H9 (cell line): ENCODE measurements at places on chromosomes 13 and 19.

- no peaks in the 10 kb centered on the region for H3K27me3 ChIP-seq
- no peaks in the 10 kb centered on the region for H3K4me1 ChIP-seq
- H3K36me3 ChIP-seq: peaks cover 21% of the 10 kb centered on the region; the same call in 1 of the 2 replicates
- H3K4me3 ChIP-seq: no peak overlapping the region
These were observed 69.4 kb upstream of the KLF12 start for GRCh38 chr13:74203576-74203975.

DNA sequence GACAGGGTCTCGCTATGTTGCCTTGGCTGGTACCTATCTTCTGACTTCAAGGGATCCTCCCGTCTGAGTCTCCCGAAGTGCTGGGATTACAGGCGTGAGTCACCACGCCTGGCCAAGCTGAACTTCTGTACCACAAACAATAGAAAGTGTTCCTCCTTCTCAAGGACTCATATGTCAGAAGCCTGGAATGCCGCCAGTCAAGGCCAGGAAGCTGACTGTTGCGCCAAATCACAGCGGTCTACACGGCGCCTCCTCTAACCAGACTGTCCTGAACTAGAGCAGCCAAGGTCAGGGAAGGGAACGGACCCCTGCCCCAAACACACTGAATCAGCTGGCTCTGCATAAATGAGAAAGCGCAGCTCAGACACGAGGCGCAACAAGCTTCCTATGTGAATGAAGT lies 14.6 kb downstream of the RAB20 start:
- no peak for DNase-seq
- H3K27ac ChIP-seq: no peak overlapping the region
- H3K4me1 ChIP-seq: no peaks in the 10 kb centered on the region
- H3K27me3 ChIP-seq: no peaks in the 10 kb centered on the region
- H3K36me3 ChIP-seq: peaks cover 31% of the 10 kb centered on the region

- no peaks in the 10 kb centered on the region for H3K4me1 ChIP-seq
- H3K4me3 ChIP-seq: no peak overlapping the region
- peak; percentile 30 for DNase-seq
- H3K36me3 ChIP-seq: peaks cover 56% of the 10 kb centered on the region
- H3K27ac ChIP-seq: no peak overlapping the region
- H3K27me3 ChIP-seq: no peaks in the 10 kb centered on the region
These were observed 126.6 kb upstream of the MCF2L start for GRCh38 chr13:112842343-112842856.

DNA sequence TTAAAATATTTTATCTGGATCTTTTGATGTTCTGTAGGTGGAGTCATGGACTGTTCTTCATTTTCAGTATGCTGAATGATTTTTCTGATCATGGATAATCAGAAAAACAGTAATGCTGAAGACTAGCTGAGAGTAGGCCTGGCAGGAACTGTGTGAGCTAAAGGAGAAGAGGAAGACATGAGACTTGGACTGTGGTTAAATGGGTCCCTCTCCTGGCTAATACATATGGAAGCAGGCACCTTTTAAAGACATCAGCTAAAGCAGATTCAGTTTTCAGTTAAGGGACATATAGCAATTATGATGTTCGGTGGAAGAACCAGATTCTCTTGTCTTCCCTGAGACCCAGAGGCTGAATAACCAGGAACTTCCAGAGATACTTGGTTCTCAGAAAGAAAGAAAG lies 169.4 kb downstream of the OLFM4 start:
- H3K27me3 ChIP-seq: no peaks in the 10 kb centered on the region; the same call in 1 of the 2 replicates
- no peak for DNase-seq
- no peak overlapping the region for H3K27ac ChIP-seq
- no peaks in the 10 kb centered on the region; the same call in 2 of the 3 replicates for H3K36me3 ChIP-seq
- no peaks in the 10 kb centered on the region for H3K4me1 ChIP-seq

GRCh38 chr13:113980489-113981064 lies 6.7 kb upstream of the C13orf46 start:
- H3K4me1 ChIP-seq: no peaks in the 10 kb centered on the region
- no peak overlapping the region for H3K4me3 ChIP-seq
- no peak for DNase-seq
- H3K36me3 ChIP-seq: peaks cover 12% of the 10 kb centered on the region
- no peak overlapping the region for H3K27ac ChIP-seq

DNA sequence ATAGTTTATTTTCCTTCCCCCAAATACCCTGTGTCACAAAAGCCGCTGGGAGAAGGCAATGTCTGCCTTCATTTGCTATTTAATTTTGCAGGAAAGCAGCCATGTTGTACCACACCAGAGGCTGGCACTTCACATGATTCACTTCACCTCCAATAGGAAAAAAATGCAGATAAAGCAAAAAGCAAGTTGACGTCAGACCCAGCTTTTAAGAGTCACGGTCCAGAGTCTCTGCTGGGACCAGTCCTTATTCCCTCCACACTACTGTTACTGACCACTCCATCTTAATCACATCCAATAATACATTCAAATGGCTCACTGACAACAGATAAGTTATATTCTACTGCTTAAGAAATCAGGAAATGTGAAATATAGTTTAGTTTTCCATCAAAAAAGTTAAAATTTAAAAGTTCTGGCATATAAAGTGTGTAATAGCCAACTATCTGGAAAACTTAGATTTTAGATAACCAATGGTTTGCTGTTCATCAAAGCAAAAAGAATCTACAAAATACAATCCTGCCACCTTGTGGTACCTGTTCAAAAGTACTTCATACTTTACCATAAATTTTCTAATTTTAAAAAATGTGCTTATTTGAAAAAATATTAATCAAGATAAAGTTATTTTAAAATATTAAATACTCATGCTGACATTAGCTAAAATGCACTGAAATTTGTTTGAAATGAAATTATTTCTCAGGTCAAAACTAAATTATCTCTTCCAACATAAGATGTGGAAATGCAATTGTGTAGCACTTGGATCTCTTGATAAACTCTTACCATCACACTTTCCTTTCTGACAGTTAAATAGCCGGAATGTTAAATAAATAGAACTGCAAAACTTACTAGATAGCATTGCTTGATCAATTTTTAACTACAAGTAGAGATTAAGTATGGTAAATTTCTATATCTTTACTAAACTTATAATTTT lies 97.3 kb downstream of the SERP2 start:
- H3K36me3 ChIP-seq: peaks cover 5% of the 10 kb centered on the region; the same call in 2 of the 3 replicates
- DNase-seq: no peak
- no peak overlapping the region for H3K4me3 ChIP-seq
- H3K27me3 ChIP-seq: no peaks in the 10 kb centered on the region

GRCh38 chr13:112603641-112604225 lies 15.8 kb upstream of the TUBGCP3 start:
- no peaks in the 10 kb centered on the region for H3K27me3 ChIP-seq
- no peaks in the 10 kb centered on the region for H3K4me1 ChIP-seq
- no peak overlapping the region for H3K4me3 ChIP-seq
- no peak for DNase-seq

GRCh38 chr13:43572656-43573360 lies 214.0 kb downstream of the ENOX1 start:
- no peak for DNase-seq
- no peaks in the 10 kb centered on the region for H3K27me3 ChIP-seq
- peaks cover 9% of the 10 kb centered on the region; the same call in 1 of the 2 replicates for H3K4me1 ChIP-seq
- H3K4me3 ChIP-seq: no peak overlapping the region
- no peak overlapping the region for H3K27ac ChIP-seq

DNA sequence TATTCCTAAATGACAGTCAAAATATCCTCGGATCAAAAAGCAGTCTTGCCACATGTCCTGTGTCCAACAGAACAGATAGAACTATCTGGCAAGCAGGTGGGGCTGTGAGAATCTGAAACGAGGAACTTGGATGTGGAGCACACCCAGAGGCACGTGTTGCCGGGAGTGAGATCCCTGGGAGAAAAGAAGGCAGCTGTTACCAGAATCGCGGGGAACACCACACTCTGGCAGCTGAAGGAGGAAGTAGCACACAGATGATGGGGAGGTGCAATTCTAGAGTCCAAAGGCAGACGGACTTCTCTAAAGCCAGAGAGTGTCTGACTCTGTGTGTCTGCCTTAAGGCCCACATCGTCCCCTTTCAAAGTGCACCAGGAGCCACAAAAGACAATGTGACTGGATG lies 22.3 kb downstream of the SLC7A1 start:
- peaks cover 18% of the 10 kb centered on the region for H3K36me3 ChIP-seq
- no peak for DNase-seq
- no peak overlapping the region for H3K4me3 ChIP-seq
- peaks cover 6% of the 10 kb centered on the region for H3K4me1 ChIP-seq
- no peaks in the 10 kb centered on the region for H3K27me3 ChIP-seq

DNA sequence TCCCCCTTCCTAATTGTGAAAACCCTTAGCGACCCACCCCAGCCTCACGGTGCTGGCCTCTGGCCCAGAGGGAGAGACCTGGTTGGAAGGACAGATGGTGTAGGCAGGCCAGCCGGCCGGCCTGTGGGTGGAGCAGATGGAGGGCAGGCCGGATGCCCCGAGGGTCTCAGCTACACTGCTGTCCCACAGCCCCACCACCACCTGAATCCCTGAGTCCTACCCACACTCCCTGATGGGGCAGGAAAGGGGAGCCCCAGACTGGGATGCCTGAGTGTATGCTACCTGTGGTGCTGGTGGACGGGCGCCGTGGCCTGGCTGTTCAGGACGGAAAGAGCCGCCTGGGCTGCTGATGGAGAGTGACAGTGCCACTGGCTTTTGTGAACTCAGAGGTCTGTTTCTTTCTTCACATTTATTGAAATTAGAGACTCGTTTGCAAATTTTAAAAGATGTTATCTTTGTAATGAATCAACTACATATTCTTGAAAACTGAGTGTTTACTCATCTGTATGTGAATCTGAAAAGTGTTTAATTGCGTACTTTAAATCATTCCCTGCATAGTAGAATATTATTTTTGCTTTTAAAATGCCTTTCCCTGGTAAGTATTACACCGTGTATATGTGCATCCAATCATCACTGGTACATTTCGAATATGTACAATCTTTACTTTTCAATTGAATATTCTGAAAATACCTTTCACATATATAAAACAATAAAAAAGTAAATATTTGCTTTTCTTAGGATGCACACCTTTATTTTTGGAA lies 35.7 kb downstream of the TFDP1 start:
- peaks cover 4% of the 10 kb centered on the region; the same call in 1 of the 2 replicates for H3K4me1 ChIP-seq
- H3K27ac ChIP-seq: no peak overlapping the region
- peaks cover 41% of the 10 kb centered on the region for H3K36me3 ChIP-seq

GRCh38 chr19:5115771-5116202 lies 146.9 kb downstream of the KDM4B start:
- H3K27me3 ChIP-seq: no peaks in the 10 kb centered on the region
- no peak for DNase-seq

DNA sequence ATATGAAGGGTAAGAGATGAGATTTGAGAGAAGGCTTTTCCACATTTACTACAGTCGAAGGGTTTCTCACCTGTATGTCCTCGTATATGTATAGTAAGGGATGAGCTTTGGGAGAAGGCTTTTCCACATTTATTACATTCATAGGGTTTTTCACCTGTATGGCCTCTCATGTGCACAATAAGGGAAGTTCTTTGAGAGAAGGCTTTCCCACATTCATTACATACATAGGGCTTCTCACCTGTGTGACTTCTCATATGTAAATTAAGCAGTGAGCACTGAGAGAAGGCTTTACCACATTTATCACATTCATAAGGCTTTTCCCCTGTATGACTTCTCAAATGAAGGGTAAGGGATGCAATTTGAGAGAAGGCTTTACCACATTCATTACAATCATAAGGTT lies 41.8 kb downstream of the ZNF527 start:
- no peak overlapping the region for H3K4me3 ChIP-seq
- H3K4me1 ChIP-seq: no peaks in the 10 kb centered on the region
- H3K27me3 ChIP-seq: no peaks in the 10 kb centered on the region; the same call in 1 of the 2 replicates
- DNase-seq: no peak
- peaks cover 71% of the 10 kb centered on the region for H3K36me3 ChIP-seq
- H3K27ac ChIP-seq: no peak overlapping the region

GRCh38 chr19:14160017-14160703 lies 23.8 kb upstream of the ASF1B start:
- no peaks in the 10 kb centered on the region for H3K4me1 ChIP-seq
- no peak overlapping the region for H3K4me3 ChIP-seq
- no peaks in the 10 kb centered on the region for H3K27me3 ChIP-seq
- H3K27ac ChIP-seq: no peak overlapping the region
- H3K36me3 ChIP-seq: peaks cover 64% of the 10 kb centered on the region

- no peak for DNase-seq
- H3K4me1 ChIP-seq: no peaks in the 10 kb centered on the region
- H3K27me3 ChIP-seq: no peaks in the 10 kb centered on the region; the same call in 1 of the 2 replicates
- peaks cover 26% of the 10 kb centered on the region for H3K36me3 ChIP-seq
- no peak overlapping the region for H3K27ac ChIP-seq
These were observed 27.3 kb upstream of the MPHOSPH8 start for GRCh38 chr13:19606152-19606551.

GRCh38 chr13:51311957-51312520 lies 27.5 kb upstream of the SERPINE3 start:
- H3K4me1 ChIP-seq: peaks cover 6% of the 10 kb centered on the region
- no peak overlapping the region for H3K4me3 ChIP-seq
- H3K27me3 ChIP-seq: no peaks in the 10 kb centered on the region
- no peak overlapping the region for H3K27ac ChIP-seq

- H3K27me3 ChIP-seq: no peaks in the 10 kb centered on the region
- H3K36me3 ChIP-seq: no peaks in the 10 kb centered on the region
- H3K4me1 ChIP-seq: no peaks in the 10 kb centered on the region
- H3K27ac ChIP-seq: no peak overlapping the region
- DNase-seq: no peak
These were observed 2738.9 kb upstream of the PCDH20 start for GRCh38 chr13:64154514-64154913.

DNA sequence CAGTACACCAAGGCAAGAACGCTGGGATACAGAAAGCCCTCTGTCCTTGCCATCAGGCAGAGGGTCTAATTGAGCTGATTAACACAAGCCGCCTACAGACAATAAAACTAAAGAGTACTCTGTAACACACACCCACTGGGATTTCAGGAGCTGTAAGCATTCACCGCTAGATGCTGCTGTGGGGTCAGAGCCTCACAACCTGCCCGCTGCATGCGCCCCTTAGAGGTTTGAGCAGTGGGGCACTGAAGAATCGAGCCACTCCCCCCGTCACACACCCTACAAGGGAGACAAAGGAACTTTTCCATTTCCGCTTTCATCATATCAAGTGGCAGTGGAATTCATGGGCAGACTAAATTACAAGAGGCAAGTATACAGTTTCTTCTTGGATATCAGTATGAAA lies 1080.6 kb downstream of the PCDH17 start:
- no peaks in the 10 kb centered on the region for H3K27me3 ChIP-seq
- DNase-seq: peak; percentile 84
- H3K27ac ChIP-seq: no peak overlapping the region
- H3K36me3 ChIP-seq: peaks cover 10% of the 10 kb centered on the region
- no peak overlapping the region for H3K4me3 ChIP-seq
